Ecto neural progenitor cell (in vitro differentiated cells): ENCODE measurements at places on chromosomes 7 and 10.
A peak's percentile ranks its signal among the peaks of the same experiment; 100 is the strongest.

GRCh38 chr7:80858141-80858903 is 60.5 kb downstream of the SEMA3C start:
- no peak for DNase-seq

- DNase-seq = no peak
Observed at GRCh38 chr7:80924090-80924489, 5.2 kb upstream of the SEMA3C start.

DNA sequence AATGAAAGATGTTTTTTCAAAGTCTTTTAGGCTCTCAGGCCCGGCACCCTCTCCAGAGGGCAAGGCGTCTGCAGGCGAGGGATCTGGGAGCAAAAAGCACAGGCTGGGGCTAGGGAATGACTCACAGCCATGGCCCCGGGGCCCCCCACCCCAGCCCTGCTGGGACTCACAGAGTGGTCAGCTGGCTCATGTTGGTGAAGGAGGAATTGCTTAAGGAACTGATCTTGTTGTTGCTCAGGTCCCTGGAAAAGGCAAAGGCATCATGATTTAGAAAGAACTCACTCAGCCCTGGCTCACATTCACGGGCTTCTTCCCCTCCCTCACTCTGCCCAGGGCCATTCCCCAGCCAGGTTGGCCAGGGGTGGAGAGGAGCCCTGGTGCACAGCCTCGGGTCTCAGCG is 151.5 kb downstream of the SLIT1 start:
- no peak for DNase-seq

- DNase-seq = no peak
Observed at GRCh38 chr10:132279873-132280645, 27.7 kb downstream of the STK32C start.

DNA sequence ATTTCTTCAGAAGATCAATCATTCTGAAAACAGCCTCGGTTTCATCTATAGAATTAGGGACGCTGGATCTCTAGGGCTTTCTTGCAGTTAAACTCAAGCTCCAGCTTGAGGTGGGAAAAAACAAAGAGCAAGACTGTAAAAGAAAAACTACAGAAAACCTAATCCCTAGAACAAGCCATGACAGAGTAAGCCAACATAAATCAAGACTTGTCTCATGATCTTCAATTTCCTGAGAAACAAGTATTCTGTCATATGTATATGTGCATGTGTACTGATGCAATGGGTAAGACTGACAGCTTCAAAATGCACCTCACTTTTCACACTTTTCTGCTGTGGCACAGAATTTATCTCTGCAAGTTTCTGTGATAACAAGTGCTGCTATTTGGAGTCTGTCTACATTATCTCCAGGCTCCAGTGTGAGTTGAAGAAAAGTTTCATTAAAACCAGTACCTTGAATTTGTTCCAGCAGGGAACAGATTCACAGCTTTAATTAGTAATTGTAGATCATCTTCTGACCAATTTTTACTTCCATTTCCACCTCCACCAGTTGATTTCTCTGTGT is 19.2 kb downstream of the PMPCB start:
- DNase-seq = no peak

DNA sequence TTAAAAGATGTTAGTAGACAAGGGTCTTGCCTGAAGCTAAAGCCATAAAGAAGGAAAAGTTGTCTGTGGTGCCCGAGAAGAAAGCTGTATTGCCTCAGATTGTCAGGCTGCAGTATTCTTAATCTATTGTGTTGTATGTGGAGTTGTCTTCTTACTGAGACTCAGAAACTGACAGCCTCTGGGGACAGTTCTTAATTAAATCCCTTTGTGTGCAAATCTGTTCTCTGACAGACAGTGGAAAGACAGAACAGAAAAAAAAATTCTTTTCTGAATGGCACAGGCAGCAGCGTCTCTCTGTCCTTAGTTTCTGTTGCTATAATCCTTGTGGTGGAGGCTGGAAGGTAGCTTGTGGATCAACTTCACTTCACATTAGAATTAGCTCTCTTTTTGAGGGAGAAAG is 16.8 kb downstream of the VWC2 start:
- DNase-seq = no peak

DNA sequence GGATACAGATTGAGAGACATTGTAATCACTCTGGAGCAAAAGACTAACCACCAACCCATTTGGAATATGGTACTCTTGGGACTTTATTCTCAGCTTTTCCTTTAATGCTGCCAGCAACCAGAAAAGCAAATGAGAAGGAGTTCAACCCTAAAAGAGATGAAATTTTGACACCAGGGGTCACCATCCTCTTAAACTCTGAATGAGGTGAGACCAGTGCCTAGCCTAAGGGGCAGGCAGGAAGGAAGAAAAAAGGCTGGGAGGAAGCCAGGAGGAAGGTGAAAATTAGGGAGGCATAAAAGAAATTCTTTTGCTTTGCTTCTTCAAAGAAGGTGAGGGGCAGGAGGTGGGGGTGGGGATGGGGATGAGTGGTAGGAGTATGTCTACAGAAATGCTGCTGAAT is 135.8 kb downstream of the JAZF1 start:
- DNase-seq = no peak

- DNase-seq = no peak
Observed at GRCh38 chr10:104322416-104322782, 15.9 kb downstream of the ITPRIP start.

GRCh38 chr10:69486922-69487730 is 35.9 kb downstream of the TSPAN15 start:
- no peak for DNase-seq

- no peak for DNase-seq
Observed at GRCh38 chr7:6274743-6275142, 2.3 kb upstream of the CYTH3 start.

DNA sequence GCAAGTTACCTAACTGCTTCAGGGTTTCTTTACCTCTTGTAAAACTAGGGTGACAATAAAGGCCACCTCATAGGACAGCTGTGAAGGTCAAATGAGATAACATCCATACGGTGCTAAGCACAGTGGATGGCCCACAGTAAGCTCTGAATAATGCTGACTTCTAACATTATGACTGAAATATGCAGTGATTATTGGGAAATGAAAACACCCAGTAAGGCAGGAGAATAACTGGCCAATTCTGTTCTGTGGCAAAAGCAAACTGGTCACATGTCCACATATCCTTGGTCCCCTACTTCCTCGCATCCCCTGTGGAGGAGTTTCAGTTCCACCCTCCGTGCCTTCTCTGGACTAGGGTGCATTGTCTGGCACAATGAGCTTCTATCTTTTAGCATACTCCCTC is 1.4 kb downstream of the CUBN start:
- DNase-seq = no peak

DNA sequence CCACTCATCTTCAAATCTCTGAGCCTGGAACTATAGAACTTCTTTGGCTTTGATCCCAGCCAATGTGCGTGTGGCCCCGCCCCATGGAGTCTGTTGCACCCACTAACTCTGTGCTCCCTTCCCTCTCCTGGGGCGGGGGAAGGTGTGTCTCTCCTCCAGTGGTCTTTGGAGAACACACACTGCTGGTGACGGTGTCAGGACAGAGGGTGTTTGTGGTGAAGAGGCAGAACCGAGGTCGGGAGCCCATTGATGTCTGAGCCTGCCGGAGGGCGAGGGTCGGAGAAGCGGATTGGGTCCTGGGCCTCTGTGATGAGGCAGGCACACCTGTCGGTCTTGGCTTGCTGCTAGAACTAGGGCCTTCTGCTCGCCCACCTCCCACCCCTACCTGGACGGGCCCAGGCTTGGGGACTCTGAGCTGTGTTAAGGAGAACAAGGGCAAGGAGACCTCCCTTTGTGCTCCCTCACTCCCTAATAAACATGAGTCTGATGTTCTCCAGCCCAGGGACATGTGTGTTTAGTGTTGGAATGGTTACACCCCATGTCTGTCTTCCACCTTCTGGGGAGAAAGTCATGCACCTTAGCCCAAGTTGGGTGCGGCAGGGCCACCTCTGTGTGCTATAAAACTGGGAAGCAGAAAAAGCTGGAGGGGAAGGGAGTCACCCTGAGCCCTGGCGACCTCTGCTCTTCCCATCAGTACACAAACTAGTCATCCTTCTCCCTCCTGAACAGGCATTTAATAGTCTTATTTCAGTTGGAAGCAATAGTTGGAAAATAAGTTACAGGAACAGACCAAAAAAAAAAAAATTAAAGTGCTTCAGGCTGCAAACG is 4.6 kb downstream of the TRAPPC14 start:
- no peak for DNase-seq

- no peak for DNase-seq
Observed at GRCh38 chr10:29838539-29838938, 203.8 kb upstream of the SVIL start.

DNA sequence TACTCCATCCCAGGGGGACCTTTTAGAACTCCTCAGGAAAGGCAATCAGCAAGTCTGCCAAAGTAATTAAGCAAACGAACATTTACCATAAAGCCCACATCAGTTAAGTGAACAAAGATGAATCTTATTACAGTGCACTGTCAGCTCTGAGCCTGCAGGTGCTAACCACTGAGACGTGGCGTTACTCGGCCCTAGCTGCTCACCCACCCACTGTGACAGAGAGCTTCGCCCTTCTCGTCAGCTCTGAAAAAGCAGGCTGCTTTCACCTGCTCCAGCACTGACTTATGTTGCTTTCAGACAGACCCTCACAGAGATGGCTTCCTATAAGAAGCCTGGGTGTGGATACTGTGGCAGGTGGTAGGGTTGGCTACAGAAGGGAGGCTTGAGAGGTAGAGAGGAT is 57.7 kb upstream of the KCNIP2 start:
- no peak for DNase-seq

DNA sequence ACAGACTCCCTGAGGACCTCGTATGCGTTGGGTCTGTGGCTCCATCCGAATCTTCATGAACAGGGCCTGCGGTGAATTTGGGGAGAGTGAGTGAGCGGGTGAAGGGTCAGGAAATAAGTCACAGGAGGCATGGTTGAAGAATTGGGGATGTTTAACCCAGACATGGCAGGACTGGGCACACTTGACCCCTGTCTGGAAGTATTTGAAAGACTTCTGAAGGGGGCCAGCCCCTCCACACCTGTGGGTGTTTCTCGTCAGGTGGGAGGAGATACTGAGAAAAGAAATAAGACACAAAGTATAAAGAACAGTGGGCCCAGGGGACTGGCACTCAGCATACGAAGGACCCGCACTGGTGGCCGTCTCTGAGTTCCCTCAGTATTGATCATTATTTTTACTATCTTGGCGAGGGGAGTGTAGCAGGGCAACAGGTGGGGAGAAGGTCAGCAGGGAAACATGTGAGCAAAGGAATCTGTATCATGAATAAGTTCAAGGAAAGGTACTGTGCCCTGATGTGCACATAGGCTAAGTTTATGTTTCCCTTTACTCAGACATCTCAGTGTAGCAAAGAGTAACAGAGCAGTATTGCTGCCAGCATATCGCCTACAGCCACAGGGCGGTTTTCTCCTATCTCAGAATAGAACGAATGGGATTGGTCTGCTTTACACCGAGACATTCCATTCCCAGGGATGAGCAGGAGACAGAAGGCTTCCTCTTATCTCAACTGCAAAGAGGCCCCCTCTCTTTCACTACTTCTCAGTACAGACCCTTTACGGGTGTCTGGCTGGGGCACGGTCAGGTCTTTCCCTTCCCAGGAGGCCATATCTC is 38.2 kb upstream of the PFKFB3 start:
- no peak for DNase-seq

- DNase-seq = no peak
Observed at GRCh38 chr7:66952343-66953043, 31.5 kb downstream of the TMEM248 start.

GRCh38 chr10:129322933-129323820 is 143.9 kb upstream of the MGMT start:
- no peak for DNase-seq

- DNase-seq = no peak
Observed at GRCh38 chr10:9733766-9734165, 1283.9 kb upstream of the CELF2 start.

DNA sequence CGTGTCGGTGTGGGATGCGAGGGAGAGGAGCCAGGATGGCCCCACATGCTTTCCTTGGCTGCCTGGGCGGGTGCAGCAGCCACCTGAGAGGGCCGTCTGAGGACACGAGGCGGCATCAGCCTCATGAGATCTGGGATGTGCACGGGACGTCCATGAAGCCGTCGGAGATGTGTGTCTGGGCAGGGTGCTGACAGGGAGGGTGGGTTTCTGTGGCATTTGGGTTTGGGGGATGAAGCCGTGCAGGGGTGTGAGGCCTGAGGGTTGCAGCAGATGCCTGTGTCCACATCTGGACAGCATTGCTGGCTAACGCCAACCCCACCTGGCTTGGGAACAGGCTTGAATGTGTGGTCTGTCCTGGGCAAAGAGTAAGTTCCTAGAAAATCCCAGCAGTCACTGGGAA is 179.5 kb downstream of the DNAJB6 start:
- peak; percentile 37 for DNase-seq

GRCh38 chr7:45980973-45981372 is 59.9 kb upstream of the IGFBP3 start:
- DNase-seq = peak; percentile 24

DNA sequence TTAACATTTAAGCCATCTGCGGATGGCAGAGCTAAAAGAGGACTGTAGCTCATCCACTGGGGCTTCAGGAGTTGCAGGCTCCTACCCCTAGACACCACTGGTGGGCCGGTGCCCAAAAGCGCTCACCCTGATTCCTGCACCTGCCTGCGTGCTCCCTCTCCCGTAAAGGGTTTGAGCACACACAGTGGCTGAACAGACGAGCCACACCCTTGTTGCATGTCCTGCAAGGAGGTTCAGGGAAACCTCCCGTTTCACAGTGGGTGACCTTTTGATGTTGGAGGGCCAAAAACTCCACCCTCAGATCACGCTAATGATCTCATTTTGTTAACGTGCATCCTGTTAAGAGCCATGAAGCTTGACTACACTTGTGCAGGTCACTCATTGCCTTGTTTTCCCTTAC is 37.9 kb downstream of the SYPL1 start:
- DNase-seq = no peak

DNA sequence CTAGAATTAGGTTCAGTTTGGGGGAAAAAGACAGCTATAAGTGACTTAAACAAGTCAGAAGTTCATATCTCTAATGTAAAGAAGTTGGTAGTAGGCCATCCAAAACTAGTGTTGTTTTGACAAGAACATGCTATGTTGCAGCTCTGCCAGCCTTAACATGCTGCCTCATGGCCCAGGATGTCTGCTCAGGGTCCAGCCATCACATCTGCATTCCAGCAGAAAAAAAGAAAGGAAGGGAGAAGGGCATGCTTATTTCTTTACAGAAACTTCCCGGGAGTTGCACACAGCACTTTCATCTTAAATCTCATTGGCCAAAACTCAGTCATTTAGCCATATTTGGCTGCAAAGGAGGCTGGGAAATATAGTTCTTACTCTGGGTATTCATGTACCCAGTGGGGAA is 400.4 kb upstream of the PODXL start:
- no peak for DNase-seq

DNA sequence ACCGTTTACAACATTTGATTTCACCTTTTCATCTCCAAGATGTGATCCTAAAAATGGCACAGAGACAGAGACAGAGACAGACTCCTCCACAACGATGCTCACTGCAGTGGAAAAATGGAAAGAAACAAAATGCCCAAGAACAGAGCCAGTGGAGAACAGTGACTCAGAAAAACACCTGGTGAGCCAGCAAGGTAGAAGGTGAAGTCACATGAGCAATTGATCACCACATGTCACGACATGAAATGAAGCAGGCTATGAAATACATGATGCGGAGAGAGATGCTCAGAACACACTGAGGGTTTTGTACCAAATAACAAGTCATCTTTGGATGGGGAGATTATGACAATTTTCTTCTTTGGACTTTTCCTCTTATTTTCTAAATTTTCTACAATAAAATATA is 3.5 kb downstream of the MSMB start:
- no peak for DNase-seq
